CD14-positive monocyte (primary cell): ENCODE measurements at places on chromosomes 12 and 14.
A peak's percentile ranks its signal among the peaks of the same experiment; 100 is the strongest.

- peak overlapping the region; percentile 79 for H3K27ac ChIP-seq
- no peaks in the 10 kb centered on the region for H3K36me3 ChIP-seq
- peaks cover 51% of the 10 kb centered on the region for H3K4me1 ChIP-seq
- DNase-seq, result no peak
Measured at GRCh38 chr12:62248873-62249272, 11.3 kb upstream of the USP15 start.

GRCh38 chr12:131724534-131724933, 13.6 kb downstream of the SFSWAP start:
- no peaks in the 10 kb centered on the region for H3K4me1 ChIP-seq
- no peak for DNase-seq
- peaks cover 97% of the 10 kb centered on the region for H3K36me3 ChIP-seq
- H3K27me3 ChIP-seq, result no peaks in the 10 kb centered on the region
- no peak overlapping the region for H3K4me3 ChIP-seq
- H3K27ac ChIP-seq, result no peak overlapping the region

DNA sequence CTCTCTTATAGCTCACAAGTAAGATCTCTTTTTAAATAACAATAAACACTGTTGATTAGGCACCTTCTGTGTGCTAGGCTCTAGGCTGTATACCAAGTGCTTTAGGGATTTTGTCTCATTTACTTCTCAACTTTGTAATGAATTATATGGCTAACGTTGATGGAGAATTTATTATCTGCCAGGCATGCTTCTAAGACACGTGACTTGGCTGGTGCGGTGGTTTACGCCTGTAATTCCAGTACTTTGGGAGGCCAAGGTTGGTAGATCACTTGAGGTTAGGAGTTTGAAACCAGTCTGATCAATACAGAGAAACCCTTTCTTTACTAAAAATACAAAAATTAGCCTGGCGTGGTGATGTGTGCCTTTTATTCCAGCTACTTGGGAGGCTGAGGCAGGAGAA, 1202.8 kb upstream of the TMEM132C start:
- no peak overlapping the region for H3K4me3 ChIP-seq
- no peaks in the 10 kb centered on the region for H3K27me3 ChIP-seq
- H3K4me1 ChIP-seq, result no peaks in the 10 kb centered on the region
- no peak overlapping the region for H3K27ac ChIP-seq
- DNase-seq, result no peak

DNA sequence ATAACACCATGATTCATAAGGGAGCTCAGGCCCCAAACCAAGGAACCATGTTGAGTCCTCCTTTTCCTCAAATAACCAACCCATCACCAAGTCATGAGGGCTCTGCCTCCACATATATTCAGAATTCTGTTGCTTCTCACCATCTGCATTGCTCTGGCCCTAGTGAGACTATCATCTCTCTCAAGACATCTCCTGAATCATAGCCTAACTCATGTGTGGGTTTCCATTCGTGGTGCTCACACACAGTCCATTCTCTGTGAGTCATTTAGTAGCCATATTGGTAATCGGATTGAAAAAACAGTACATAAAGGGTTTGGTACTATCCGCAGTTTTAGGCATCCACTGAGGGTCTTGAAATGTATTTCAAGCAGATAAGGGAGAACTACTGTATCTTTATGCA, 5.1 kb upstream of the SLC38A2 start:
- H3K4me1 ChIP-seq, result peaks cover 19% of the 10 kb centered on the region
- H3K27ac ChIP-seq, result no peak overlapping the region
- H3K4me3 ChIP-seq, result no peak overlapping the region
- no peaks in the 10 kb centered on the region for H3K27me3 ChIP-seq

DNA sequence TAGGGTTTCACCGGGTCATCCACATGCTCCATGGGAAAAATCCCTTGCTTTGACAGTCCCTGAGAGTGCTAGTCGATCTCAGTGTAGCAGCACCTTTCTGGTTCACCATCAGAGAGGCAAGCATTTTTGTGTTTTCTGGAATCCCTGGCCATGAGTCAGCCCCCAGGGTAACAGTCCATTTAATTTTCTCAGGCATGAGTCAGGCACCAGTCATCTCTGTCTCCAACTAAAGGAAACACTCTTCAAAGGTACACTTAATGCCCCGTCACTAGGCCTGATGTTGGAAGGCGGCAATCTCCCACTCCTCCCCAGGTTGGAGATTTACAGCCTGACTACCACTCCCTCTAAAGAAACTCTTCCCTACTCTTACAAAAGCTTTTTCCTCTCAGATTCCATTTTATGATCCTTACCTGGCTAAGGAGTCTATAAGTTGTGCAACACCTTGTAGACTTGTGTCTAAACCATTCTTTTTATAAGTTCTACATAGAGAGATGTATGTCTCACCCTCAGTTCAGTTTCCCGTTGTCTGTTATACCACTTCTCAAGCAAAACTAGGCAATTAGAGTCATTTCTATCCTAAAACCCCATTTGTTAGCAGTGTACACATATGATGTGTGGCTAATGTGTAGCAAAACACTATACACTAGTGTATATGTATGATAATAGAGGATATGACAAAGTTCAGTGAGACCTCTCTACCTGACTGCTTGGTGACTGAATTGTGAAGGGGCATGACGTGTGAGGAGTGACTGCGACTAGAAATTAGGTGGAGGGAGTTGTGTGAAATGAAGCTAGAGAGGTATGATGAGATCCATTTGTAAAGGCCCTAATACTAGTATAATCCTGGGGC, 24.6 kb downstream of the TMEM19 start:
- no peaks in the 10 kb centered on the region for H3K4me1 ChIP-seq
- H3K27me3 ChIP-seq, result no peaks in the 10 kb centered on the region
- H3K4me3 ChIP-seq, result no peak overlapping the region
- no peak overlapping the region for H3K27ac ChIP-seq
- no peak for DNase-seq
- no peaks in the 10 kb centered on the region for H3K36me3 ChIP-seq

DNA sequence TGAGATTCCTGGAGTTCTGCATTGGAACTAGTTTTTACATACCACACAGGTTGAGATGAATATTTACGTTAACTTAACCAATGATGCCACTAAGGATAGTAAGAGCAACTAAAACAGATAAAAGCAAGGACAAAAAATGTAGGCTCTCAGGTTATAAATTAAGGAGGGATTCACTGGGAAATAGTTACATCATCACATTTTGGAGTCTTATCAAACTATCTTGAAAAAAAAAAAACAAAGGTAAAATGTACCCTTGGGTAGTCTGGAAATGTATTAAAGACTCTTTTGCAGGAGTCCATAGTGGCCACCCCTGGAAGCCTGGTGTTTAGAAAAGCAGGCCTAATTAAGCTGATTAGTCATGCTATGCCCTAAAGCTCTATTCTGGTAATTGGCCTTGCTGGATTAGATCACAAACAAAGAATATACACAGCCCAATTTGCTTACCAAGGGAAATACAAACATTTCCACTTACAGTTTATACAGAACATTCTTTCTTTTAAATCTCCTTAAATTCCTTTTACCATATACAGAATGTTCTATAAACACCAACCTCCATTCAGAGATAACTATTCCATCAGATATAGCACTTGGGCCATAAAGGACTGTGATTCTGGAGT, 39.3 kb downstream of the SLC25A47 start:
- no peaks in the 10 kb centered on the region for H3K4me1 ChIP-seq
- DNase-seq, result no peak
- peak overlapping the region; percentile 16 for H3K27ac ChIP-seq
- H3K4me3 ChIP-seq, result no peak overlapping the region

DNA sequence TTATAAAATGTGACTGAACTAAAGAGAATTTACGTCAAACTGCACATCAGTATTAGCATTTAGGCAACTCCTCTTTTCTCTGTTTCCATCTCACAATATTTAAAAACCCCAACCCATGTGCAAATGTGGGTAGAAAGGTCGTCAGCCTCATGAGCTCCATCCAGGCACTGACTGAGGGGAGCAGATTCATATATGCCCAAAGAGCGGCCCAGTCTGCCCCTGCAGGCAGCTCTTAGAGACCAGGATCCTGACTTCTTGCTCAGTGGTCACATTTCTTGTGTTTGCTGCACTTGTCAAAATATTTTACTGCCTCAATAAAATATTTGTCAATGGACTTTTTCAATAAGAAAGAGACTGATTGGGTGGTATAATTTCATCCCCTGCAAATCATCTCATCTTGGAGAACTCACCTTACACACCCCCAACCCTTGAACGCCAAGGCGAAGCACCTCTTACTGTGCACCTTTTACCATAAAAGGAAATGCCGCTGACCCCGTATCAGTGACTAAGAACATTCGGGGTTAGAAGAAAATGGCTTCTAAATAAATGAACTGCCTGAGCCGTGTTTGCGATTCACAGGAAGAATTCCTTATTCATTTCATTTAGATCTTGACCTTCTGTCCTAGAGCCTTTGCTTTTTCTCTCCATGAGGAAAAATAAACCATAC, 418.8 kb downstream of the BCL11B start:
- no peaks in the 10 kb centered on the region for H3K4me1 ChIP-seq
- DNase-seq, result no peak
- no peak overlapping the region for H3K27ac ChIP-seq
- no peaks in the 10 kb centered on the region for H3K36me3 ChIP-seq
- H3K27me3 ChIP-seq, result no peaks in the 10 kb centered on the region

DNA sequence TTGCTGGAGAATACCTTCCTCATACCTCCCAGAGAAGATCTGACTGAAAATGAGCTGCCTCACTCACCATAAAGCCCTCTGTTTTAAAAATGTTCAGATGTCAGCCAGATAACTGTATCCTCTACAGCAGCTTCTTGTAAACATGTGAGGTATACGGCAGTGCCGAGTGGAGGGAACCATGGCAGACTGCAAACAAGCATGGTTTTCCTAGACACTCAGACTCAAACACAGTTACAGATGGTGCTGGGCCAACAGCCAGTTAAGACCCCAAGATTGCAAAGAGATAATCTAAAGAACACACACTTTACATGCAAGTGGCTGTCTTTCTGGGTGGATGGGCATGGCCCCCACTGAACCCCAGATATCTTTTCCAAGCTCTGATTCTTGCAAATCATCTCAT, 16.6 kb upstream of the CCDC177 start:
- H3K4me3 ChIP-seq, result no peak overlapping the region
- no peaks in the 10 kb centered on the region for H3K27me3 ChIP-seq
- no peaks in the 10 kb centered on the region for H3K4me1 ChIP-seq
- H3K36me3 ChIP-seq, result no peaks in the 10 kb centered on the region

- H3K36me3 ChIP-seq, result no peaks in the 10 kb centered on the region
- no peak for DNase-seq
- H3K4me1 ChIP-seq, result no peaks in the 10 kb centered on the region
- H3K4me3 ChIP-seq, result no peak overlapping the region
- H3K27ac ChIP-seq, result no peak overlapping the region
Measured at GRCh38 chr12:109654357-109654756, 59.3 kb upstream of the FAM222A start.

GRCh38 chr14:94237983-94238382, 55.1 kb downstream of the SERPINA10 start:
- H3K4me3 ChIP-seq, result no peak overlapping the region
- no peak for DNase-seq
- H3K27ac ChIP-seq, result no peak overlapping the region
- no peaks in the 10 kb centered on the region for H3K27me3 ChIP-seq
- H3K36me3 ChIP-seq, result no peaks in the 10 kb centered on the region

DNA sequence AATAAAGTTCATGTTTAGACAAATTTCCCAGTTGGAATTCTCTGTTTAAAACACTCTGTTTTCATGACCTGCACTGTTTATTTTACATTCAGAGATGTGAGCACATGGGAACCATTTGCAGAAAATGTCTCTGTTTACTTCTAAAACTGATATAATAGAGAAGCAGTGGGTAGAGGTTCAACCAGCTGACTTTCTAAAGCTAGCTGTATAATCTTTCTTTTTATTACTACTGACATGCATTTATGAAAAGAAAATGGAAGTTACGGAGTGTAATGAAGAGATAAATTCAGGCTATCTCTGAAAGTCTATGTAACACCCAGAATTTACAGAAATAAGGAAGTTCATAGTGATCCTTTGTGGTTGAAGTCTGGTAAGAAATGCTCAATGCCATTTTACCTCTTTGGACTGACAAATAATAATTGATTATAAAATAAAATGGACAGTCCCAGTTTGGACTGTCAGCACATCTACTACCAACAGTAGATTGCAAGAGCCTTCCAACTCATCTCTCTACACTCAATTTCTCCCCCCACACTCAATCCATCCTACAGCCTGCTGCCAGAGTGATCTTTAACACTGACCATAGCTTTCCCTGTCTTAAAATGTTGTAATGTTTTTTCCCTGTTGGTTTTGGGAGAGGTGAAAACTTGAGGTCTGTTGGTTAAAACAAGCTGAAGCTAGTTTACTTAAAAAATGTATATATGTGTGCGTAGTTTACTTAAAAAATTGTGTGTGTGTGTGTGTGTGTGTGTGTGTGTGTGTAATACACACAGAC, 137.4 kb downstream of the AEBP2 start:
- no peaks in the 10 kb centered on the region for H3K36me3 ChIP-seq
- H3K4me1 ChIP-seq, result no peaks in the 10 kb centered on the region
- H3K27ac ChIP-seq, result no peak overlapping the region
- no peaks in the 10 kb centered on the region for H3K27me3 ChIP-seq
- no peak overlapping the region for H3K4me3 ChIP-seq

GRCh38 chr12:108302403-108303311, 36.5 kb downstream of the CMKLR1 start:
- no peak for DNase-seq
- H3K4me1 ChIP-seq, result peaks cover 66% of the 10 kb centered on the region
- H3K27me3 ChIP-seq, result no peaks in the 10 kb centered on the region
- no peak overlapping the region for H3K4me3 ChIP-seq
- no peak overlapping the region for H3K27ac ChIP-seq

DNA sequence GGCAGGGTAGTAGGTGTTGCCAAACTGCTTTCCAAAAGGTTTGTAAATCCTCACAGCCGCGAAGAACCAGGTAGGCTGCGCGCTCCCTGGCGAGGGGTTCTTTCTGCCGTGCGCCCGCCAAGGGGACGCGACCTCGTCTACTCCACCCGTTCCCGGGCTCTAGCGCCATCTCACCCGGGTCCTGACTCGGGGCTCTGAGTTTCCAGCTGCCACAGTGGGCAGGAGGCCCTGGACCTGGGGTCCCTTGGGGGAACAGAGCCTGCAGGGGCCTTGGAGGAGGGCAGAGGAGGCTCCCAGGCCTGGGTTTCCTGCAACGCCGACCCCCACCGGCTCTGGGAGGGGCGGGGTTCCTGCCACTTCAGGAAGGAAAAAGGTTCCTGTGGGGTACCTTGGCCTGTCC, 706 bp downstream of the ANHX start:
- no peaks in the 10 kb centered on the region for H3K27me3 ChIP-seq
- no peak overlapping the region for H3K4me3 ChIP-seq
- no peaks in the 10 kb centered on the region for H3K36me3 ChIP-seq
- no peaks in the 10 kb centered on the region for H3K4me1 ChIP-seq
- H3K27ac ChIP-seq, result no peak overlapping the region

- H3K4me1 ChIP-seq, result no peaks in the 10 kb centered on the region
- H3K27ac ChIP-seq, result no peak overlapping the region
- no peak overlapping the region for H3K4me3 ChIP-seq
- no peaks in the 10 kb centered on the region for H3K36me3 ChIP-seq
Measured at GRCh38 chr12:126926023-126926594, 1340.9 kb upstream of the TMEM132C start.

DNA sequence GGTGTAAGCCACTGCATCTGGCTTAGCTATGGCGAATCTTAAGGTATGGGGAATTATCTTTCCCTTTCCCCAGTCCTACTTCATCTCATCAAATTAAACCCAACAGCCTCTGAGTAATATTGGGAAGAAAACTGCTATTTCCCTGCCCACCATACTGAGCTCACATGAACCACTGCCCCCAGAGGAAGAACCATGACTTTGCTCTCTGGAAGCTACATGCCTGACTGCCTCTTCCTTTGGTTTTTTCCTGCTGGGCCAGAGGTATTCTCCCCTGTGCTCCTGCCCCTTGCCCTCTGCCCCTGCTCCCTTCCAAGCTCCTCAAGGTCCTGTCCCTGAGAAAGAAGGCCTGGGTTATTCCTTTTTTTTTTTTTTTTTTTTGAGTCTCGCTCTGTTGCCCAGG, 15.2 kb downstream of the RILPL2 start:
- H3K4me3 ChIP-seq, result no peak overlapping the region
- no peaks in the 10 kb centered on the region for H3K27me3 ChIP-seq
- H3K36me3 ChIP-seq, result peaks cover 84% of the 10 kb centered on the region
- no peaks in the 10 kb centered on the region for H3K4me1 ChIP-seq
